ENCODE measurements at places on chromosomes 3 and 15. TPM values are rescaled to one million over a fixed set of nuclear protein-coding genes. Genes with fewer than 3 reads are reported as not detected.

CSPG5 gene
- total RNA-seq = 0.99 TPM

MST1R gene
- 7.7 TPM for total RNA-seq

TMIE gene
- total RNA-seq = 0.38 TPM

MAP1A gene
- 12.2 TPM for total RNA-seq

CD86 gene
- total RNA-seq = 0.17 TPM

SLC6A11 gene
- 7.8 TPM for total RNA-seq

GOLGA6L10 gene
- 0.33 TPM for total RNA-seq

DNA sequence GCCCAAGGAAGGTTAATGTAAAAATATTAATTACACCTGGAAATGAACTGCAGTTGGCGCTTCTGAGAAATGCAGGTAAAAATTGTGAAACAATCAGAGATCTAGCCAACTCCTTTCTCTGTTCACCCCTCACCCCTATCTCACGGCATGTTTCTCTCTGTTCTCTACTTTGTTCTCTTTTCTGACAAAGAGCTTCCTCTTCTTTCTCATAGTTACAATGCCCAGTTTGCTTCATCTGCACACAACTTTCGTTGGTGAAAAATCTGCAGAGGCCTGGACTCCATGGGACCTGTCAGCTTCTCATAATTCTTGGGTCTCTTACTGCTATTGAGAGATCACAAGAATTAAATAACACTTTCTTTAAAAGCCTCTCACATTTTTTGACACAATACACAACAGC lies 212.9 kb upstream of the LRRN1 start:
- no peak for DNase-seq

DNA sequence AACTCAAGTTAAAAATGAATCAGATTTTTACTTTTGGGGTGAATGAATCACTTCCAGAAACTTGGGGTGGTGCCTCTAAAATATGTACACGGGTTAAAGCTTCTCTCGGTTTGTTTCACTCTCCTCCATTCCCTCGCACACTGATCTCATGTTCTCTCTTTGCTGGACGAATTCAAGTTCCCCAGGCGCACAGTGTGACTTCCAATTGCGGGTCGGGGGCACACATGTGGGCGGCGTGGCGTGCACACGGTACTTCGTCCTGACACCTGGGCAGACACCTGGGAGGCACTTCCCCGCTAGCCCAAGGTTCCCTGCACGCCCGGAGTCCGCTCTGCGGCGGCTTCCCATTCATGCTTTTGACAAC lies 692 bp downstream of the SCAANT1 start:
- no peak for DNase-seq

- no peak for DNase-seq
These were observed 819.7 kb downstream of the FHIT start for GRCh38 chr3:60431599-60431958.

DNA sequence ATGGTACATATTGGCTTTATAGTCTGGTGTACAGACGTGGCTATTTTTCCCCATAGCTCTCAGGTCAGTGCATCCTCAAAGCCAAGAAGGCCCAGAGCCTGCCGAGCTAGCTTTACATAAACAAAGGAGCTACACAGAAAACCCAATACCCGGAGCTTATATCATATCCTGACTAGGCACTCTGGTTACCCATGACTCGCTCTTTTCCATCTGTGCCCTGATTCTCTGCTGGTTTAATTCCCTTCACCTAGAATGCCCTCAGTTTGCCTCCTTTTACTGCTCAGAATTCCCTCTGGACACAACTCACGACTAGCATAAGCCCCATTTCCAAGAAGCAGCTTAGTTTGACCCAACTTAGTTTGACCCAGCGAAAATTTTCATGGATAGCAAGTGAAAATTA lies 110.8 kb downstream of the TIGIT start:
- peak; percentile 77 for DNase-seq

DNA sequence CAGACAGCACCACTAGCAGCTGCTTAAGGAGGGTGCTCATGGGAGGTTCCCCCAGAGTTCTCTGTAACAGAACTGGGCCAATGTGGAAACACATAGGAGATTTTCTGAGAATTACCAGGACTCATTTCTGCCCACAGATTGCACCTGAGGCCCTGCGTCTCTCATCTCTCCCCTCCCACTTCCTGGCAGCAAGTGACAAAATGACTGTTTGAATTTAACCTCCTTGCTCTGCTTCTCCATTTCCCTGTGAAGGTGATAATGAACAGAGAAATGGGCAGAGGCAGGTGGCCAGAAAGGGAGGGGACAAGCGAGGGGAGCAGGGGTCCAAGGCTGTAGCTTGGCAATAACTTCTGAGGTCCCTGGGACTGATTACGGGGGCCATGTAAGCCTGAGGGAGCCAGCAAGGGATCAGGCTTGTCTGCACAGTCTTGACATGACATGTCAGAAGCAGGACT lies 8.0 kb downstream of the EPHB1 start:
- DNase-seq = no peak

DNA sequence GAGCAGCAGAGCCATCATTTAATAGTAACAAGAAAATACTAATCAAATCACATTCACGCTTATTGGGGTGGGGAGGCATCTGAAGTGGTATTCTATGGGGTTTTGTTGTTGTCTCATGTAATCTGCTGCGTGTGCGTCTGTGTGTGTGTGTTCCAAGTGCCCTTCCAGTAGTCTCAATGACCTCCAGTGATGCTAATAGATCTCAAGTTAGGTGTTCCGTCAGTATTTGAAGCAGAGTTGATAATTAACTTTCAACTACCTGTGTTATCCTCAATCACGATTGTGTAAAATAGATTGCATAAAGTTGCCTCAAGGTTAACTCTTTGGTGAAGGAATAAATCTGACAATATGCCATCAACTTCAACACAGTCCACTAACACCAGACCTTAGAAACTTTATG lies 375.0 kb downstream of the MECOM start:
- DNase-seq = no peak

GRCh38 chr3:58272891-58273290 lies 33.2 kb upstream of the RPP14 start:
- DNase-seq = no peak

- DNase-seq = no peak
These were observed 197.7 kb upstream of the CTNNB1 start for GRCh38 chr3:41001556-41001955.

DNA sequence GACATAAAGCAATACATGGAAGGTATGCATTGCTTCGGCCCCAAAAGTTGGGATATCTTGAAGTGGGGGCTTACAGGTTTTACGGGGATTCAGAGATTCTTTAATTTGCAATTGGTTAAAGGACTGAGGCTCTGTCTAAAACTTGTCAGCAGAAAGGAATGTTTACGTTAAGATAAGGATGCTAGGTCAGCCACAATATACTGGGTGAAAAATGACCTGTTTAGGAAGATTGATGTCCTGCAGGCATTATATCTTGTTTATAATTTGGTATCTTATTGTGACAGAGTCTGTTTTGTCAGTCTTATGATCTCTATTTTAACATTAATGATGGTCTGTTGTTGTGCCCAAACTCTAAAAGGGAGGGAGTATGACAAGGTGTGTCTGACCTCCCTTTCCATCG lies 15.3 kb upstream of the CCNDBP1 start:
- DNase-seq = no peak

DNA sequence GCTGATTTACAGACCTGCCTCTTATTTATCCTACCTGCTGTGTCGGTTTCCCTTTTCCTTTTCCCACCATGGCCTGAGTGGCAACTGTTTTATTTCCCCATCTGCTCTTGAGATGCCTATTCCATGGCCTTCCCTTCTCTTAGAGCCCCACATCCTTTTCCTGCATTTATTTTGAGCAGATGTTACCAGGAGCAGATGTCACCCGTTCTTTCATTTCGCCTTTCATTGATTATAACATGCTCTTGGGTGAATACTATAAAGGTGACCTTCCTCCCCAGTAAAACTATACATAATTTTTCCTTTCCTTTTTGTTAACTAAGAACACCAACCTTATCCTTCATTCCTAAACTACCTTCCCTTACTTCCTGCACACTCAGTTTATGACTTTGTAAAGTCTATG lies 8.5 kb upstream of the P2RY1 start:
- DNase-seq = no peak

DNA sequence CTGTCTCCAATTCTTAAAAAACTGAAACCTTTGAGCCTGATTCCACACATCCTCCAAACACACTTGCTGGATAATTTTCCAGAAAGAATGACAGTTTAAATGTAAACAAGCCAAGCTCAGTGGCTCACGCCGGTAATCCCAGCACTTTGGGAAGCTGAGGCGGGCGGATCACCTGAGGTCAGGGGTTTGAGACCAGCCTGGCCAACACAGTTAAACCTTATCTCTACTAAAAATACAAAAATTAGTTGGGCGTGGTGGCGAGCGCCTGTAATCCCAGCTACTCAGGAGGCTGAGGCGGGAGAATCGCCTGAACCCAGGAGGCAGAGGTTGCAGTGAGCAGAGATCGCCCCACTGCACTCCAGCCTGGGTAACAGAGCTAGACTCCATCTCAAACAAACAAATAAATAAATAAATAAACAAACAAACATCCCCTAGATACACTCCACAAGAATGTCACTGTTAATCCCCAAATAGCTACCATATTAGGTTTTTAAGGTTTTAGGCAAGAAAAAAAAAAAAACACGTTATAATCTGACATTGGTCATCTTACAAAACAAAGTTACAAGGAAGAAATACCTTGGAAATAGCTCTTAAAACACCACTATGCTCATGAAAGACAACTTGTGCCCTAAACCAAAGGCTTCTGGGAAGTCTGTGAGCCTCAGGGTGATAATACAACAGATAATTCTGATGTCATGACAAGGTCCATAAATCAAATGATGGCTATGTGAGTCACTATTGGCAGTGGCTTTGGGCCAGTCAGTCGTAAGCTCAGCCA lies 13.2 kb downstream of the TNIK start:
- DNase-seq = peak; percentile 84

GRCh38 chr3:64073158-64073761 lies 50.0 kb upstream of the PSMD6 start:
- DNase-seq = no peak

DNA sequence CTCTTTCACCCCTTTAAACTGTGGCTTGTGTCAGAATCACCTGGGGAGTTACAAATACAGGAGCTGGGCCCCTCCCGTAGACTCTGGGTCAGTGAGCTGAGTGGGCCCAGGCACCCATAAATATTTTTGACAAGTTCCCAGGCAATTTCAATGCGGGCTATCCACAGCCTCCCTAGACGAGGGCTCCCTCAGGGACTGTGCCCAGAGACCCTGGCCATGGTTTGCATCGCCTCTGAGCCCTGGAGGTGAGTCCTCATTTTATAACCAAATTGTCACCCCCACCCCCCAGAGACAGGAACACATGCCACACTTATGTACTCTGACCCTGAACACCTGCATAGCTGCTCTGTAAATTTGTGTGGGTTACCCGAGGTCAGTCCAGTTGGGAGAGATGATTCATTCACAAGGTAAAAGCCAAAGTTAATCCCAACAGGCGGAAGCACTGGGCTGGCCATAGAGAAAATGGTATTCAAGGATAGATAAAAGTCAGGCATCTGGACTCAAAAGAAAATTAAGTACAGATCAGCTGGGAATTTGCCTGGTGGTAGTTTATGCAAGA lies 146.5 kb upstream of the SLC6A11 start:
- no peak for DNase-seq

- DNase-seq = peak; percentile 23
These were observed 541.3 kb upstream of the KCNMB2 start for GRCh38 chr3:177994976-177995375.

DNA sequence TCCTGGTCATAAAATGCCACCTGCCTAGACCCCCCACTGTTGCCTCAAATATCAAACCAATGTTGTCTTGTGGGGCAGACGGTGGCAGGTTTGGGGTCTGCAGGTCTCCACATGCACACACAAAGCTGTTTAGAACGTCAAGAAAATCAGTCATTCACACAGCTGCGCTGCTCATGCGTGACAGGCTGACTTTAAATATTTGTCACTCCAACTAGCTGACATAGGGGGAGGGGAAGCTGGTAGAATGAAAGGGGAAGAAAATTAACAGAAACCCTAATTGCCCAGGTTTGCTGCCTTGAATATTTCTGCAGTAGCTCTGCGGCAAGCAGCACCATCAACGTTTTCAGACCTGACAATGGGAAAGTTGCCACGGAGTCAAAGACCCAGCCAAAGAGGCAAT lies 201.8 kb downstream of the ABHD5 start:
- no peak for DNase-seq

- DNase-seq = no peak
These were observed 56.8 kb downstream of the MYH15 start for GRCh38 chr3:108453565-108453964.

Data from mammary epithelial cell (primary cell).